NCI-H2171 treated with DMSO at 0.1 percent for 48 hours (cell line): ENCODE measurements at places on chromosomes 3 and 15.

GRCh38 chr3:72308641-72309040, 523.7 kb upstream of the PROK2 start:
- no peak for DNase-seq

DNA sequence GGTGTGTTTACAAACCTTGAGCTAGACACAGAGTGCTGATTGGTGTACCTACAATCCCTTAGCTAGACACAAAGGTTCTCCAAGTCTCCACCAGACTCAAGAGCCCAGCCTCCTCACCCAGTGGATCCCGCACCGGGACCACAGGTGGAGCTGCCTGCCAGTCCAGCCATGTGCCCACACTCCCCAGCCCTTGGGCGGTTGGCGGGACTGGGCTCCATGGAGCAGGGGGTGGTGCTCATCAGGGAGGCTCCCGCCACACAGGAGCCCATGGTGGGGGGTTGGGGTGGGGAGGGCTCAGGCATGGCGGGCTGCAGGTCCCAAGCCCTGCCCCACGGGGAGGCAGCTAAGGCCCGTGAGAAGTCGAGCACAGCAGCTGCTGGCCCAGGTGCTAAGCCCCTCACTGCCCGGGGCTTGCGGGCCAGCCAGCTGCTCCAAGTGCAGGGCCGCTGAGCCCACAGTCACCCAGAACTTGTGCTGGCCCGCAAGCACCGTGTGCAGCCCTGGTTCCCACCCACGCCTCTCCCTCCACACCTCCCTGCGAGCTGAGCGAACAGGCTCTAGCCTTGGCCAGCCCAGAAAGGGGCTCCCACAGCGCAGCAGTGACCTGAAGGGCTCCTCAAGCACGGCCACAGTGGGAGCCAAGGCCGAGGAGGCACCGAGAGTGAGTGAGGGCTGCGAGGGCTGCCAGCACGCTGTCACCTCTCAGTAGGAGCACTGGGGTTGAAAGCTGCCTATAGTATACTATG, 43.7 kb downstream of the CASR start:
- no peak for DNase-seq

DNA sequence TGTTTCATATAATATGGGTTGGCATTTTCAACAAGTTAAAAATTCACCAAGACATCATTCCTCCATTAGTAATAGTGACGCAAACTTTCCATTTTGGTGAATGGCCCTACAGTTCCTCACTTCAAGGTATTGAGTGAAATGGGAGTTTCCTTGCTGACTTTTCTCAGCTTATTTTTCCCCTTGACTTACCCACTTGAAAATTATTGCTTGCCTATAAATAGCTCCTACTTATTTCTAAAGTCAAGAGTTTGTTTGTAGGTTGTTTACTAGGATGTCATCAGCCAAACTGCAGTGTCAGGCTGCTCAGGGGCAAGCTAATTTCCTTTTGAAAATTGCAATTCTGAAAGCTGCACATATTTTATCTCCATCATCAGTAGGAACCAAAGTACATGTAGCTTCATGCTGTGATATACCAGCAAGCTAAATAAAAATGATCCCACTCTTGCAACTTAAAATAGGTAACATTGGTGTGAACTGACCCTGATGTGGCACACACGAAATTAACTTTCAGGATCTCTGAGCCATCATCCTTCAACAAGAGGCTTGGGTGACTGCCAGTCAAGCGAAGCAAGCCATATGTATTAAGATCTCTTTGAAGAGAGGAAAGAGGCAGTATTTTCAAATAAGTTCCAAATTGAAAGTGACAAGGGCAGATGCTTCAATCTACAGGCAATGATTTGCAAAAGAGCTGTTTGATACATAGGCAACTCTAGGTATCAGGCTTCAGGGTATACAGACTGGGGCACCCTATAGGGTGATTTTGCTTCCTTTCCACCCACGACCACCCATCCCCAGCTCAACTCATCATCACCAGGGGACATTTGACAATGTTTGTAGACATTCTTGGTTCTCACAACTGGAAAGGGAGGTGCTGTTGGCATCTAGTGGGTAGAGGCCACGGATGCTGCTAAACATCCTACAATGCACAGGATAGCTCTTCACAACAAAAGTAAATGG, 66.8 kb upstream of the RASGRP1 start:
- DNase-seq, result no peak

DNA sequence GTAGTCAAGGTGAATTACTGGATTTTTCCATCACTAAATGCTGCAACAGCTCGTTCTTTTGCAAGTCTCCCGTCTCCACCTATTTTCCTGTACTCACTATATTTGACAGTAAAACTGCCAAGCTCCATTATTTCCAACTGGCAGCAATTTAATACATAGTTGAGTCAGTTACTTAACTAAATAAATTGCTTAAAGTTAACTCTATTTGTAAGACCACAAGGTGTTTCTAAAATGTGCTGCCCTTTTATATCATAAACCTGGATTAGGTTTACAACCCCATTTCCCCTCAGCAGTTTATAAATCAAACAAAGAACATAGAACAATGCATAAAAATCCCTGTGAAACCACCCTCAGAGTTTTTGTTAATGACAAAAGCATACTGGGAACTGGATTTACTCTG, 211.4 kb upstream of the DPH6 start:
- DNase-seq, result no peak
